ENCODE measurements at places on chromosomes 1 and 21.

- no peak for DNase-seq
Observed at GRCh38 chr1:211359876-211360275, 33.2 kb downstream of the TRAF5 start.

GRCh38 chr1:206512058-206512850 is 4.9 kb downstream of the RASSF5 start:
- no peak for DNase-seq

GRCh38 chr1:76680651-76681050 is 186.6 kb upstream of the ST6GALNAC5 start:
- DNase-seq: no peak

- DNase-seq: no peak
Observed at GRCh38 chr21:15627823-15628222, 102.0 kb upstream of the USP25 start.

GRCh38 chr1:209053587-209053986 is 529.9 kb upstream of the CAMK1G start:
- DNase-seq: no peak

- no peak for DNase-seq
Observed at GRCh38 chr1:101484689-101485338, 248.0 kb downstream of the S1PR1 start.

DNA sequence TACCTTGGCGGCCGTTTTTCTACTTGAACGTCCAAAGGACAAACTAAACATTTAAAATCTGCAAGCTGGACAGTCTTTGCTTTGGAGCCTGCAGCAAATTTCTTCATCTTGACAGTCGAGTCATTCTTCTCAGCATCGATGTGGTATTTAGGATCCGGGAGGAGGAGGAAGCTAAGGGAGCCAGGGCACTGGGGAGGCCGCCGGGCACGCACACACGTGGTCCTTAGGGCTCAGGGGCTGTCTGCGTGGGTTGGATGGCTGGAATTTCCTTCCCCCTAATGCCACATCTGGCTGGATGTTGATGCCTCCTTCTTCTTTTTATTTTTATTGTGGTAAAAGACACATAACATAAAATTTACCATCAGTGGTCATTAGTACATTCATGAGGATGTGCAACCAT is 300.9 kb downstream of the CAMTA1 start:
- DNase-seq: no peak

GRCh38 chr21:29219165-29219770 is 79.5 kb upstream of the BACH1 start:
- DNase-seq: no peak

GRCh38 chr21:30336596-30336995 is 898 bp downstream of the KRTAP27-1 start:
- no peak for DNase-seq

DNA sequence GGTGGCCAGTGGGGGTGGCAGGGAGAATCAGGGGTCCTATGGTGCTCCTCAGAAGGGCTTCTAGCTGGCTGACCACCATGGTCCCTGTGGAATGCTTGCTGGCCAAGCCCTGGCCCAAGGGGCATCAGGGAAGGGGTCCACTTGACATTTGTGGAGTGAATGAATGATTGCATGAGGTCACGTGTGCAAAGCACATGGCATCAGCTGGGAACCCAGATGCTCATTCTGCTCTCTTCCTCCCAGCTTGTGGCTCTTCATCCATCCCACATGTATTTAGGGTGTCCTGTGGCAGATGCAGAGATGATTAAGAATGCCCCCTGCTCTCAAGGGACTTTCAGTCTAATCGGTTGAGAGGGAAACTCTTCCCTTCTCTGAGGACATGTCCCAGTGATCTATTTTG is 27.1 kb upstream of the PADI4 start:
- no peak for DNase-seq

GRCh38 chr1:172997941-172998361 is 52.8 kb downstream of the TNFSF18 start:
- no peak for DNase-seq

DNA sequence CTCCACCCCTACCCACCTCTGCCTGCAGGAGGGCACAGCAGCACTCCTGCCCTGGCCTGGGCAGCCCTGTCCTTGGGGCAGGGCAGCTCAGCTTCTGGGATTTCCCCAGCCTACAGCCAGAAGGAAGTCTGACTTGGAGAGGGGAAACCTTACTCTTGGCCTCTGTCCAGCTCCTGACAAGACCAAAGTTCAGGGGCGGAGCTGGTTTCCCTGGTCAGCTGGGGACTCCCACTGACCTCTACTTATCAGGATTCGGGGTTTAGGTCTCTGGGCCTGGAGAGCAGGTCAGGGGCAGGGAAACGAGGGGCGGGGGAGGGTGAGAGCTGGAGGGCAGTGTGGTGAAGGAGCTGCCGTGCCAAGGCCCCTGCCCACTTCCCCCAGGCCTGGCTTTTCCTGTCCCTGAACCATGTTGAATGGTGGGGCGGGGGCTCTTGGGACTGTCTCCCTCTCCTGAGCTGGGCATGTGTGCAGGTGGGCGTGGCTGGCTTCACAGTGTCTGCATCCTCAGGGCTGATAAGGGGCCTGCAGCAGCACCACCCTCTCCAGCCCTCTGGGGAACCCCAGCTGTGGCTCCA is 16.8 kb upstream of the ETV3 start:
- no peak for DNase-seq

- no peak for DNase-seq
Observed at GRCh38 chr1:166914111-166914510, 38.0 kb upstream of the TADA1 start.

GRCh38 chr1:203526572-203526971 is 32.6 kb downstream of the OPTC start:
- no peak for DNase-seq

- no peak for DNase-seq
Observed at GRCh38 chr1:76124196-76124595, 49.6 kb downstream of the ST6GALNAC3 start.

DNA sequence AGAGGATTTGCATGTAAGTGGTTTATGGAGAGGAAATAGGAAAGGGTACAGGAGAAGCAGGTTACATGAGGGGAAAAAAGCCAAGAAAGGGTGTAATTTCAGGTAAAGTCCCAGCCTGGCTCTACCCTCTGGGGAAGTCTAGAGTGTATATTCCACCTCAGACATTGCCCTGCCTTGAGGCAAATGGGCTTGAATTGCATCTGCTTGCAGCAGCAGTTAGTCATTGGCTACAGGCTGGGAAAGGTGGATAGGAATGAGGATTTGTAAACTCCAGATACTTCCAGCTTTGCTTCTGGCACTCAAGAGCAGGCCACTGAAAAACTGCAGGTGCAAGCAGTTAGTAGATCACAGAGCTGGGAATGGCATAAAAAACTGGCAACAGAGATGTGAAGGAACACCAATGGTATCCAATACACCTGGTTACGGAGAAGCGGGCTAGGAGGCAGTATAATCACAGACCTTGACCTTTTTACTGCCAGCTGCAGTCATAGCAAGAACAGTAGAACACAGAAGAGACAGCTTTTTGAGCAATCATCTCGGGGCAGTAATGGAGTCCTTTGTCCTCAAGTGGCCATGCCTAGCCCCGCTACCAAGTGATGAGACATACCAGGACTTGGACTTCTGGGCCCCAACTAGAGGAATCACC is 226.9 kb upstream of the NRIP1 start:
- DNase-seq: no peak

DNA sequence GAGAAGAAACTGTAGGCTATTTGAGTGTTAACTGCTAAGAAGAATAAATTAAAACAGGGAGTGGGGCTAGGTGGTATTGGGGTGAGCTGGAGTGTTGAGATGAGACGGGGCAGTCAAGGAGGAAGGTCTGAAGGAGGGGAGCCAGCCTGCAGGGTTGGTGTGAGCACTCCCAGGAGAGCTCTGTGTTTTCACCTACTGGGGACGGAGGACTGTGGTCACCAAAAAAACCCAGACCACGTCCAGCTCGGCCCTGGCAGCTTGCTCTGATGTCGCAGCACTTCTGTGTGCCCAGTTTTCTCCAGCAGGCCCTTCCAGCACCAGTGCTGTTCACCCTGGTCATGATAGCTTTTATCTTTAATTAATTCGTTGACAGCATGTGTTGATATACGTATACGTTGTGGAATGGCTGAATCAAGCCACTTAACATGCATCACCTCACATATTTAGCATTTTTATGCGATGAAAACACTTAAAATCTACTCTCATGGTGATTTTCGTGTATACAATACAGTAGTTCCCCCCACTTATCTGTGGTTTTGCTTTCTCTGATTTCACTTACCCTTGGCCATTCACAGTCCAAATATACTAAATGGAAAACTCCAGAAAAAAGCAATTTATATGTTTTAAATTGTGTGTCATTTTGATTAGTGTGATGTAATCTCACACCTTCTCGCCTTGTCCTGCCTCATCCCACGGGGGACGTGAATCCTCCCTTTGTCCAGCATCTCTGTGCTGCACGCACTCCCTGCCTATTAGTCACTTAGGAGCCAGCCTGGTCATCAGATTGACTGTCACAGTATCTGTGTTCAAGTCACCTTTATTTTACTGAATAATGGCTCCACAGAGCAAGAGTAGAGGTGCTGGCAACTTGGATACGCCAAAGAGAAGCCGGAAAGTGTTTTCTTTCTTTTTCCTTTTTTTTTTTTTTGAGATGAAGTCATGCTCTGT is 12.3 kb downstream of the FAM3B start:
- DNase-seq: no peak

DNA sequence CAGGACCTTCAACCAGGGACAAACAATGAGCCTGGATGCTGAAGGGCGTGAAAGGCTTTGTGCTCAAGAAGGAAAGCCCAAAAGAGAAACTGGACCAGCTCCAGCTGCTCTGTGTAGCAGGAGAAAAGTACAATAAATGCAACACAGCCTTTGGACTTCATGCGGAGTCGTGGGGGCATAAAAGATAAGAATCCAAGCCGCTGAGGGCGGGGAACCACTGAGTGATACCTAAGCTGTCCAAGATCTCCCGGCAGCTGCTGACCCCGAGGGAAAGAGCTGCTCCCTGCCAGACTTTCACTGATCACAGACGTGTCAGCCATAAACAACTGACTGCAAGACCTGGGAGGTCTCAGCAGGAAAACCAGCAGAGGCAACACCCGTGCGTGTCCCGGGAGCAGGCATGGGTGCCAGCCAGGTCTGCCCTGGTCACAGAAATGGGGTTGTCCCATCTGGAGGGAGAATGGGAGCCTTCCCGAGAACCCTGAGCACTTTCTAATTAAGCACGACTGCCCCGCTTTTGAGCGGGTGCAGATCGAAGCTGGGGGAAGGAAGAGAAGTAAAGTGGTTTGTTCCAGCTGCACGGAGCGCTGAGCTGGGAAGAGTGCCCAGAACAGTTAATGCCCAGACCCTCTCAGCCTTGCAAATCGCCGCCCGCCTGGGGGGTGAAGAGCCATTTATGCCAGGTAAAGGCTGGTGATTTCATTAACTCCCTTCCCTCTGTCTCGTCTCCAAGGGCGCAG is 68.3 kb upstream of the TARDBP start:
- DNase-seq: no peak

- no peak for DNase-seq
Observed at GRCh38 chr1:156148216-156148615, 5.2 kb upstream of the SEMA4A start.

- no peak for DNase-seq
Observed at GRCh38 chr1:243748227-243748626, 101.8 kb downstream of the AKT3 start.

DNA sequence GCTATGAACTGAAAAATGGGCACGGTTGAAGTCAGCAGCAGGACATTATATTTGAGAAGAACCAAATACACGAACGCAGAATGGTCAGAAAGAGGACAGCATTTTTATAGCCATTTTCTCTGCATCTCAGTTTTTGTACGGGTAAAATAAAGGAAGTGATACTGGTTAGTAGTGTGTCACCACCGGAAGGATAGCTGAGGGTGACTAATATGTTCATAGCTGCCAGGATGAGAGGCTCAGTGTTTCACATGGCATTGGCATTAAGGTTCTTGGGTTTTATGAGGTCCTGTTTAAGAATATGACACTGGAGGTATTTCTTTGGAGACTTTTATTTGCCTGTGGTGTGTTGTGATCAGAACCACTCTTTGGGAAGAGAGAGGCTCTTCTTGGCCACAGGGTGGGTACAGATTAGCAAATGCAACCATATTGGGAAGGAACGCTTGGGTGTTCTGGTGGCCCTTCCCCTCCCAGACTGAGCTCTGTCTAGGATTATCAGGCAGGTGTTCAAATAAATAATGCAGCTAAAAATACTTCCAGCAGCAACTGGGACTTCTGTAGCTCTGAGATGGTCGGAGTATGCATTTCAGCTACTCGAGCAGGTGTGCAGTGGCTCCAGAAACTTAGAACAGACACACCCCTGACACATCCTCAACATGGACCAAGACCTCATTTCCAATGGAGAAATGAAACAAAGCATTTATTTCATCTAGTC is 158.2 kb downstream of the PBX1 start:
- DNase-seq: no peak

- no peak for DNase-seq
Observed at GRCh38 chr1:219244864-219245263, 71.2 kb downstream of the LYPLAL1 start.

DNA sequence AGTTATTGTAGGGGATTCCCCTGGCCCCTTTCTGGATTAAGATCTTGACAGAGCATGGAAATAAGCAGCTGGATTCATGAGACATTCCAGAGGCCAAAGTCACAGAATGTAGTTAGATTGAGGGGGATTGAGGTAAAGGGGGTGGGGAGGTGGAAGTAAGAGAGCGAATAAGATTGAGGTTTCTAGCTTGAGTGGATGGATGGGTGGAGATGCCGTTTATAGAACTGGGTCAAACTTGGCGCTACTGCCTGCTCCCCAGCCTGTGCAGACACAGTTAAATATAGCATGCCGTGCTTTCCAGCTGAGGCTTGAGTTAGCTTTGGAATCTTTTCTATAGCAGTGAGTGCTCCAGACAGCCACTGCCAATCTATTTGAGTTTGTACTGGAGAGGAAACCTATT is 85.7 kb downstream of the DYRK1A start:
- DNase-seq: no peak

All from activated naive CD4-positive, alpha-beta T cell (primary cell).